ENCODE measurements at places on chromosomes 5 and 9.

- DNase-seq = no peak
Measured at GRCh38 chr5:18749763-18750162, 1115.5 kb downstream of the TAF11L14 start.

- peak; percentile 48 for DNase-seq
Measured at GRCh38 chr9:82382887-82383616, 394.5 kb downstream of the SPATA31D1 start.

- DNase-seq = no peak
Measured at GRCh38 chr5:93791518-93791972, 50.1 kb upstream of the POU5F2 start.

DNA sequence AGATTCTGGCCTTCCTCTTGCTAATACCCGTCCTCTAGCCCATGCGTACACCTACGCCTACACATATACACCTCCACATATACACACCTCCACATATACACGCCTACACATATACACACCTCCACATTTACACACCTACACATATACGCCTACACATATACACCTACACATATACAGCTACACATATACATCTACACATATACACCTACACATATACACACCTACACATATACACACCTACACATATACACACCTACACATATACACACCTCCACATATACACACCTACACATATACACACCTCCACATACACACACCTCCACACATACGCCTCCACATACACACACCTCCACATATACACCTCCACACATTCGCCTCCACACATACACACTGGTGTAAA is 27.2 kb downstream of the AK3 start:
- DNase-seq = no peak

- no peak for DNase-seq
Measured at GRCh38 chr9:137078701-137079400, 1.5 kb downstream of the UAP1L1 start.

DNA sequence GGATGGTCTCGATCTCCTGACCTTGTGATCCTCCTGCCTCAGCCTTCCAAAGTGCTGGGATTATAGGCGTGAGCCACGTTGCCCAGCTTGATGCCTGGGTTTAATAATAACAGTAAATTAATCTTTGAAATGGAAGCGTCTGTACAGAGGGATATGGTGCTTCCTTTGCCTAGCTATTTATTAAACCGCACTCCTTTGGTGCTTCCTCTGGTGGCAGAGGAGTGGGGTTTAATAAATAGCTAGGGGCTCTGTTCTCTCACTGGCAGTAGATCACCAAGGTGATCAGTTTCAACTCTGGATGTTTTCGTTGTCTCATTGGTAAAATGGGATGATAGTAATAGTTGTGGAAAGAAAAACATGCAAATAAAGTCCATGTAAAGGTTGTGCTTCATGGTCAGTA is 1122.5 kb upstream of the WWC1 start:
- no peak for DNase-seq

DNA sequence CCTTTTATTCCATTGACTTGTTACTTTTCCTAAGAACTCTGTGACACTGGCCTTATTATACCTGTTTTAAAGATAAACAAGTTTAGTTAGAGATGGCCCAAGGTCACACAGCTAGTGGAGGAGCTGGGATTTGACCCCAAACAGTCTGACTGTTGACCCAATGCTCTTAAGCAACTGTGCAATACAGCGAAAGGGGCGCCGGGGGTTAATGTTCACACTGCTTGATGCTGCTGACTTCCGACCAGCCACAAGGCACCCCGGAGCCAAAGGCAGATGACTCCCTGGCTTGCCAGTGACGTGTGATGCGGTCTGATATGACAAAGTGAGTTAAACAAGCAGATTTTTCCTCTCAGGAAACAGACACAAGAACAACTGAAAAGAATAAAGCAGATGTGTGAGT is 23.9 kb downstream of the PIK3R1 start:
- no peak for DNase-seq

DNA sequence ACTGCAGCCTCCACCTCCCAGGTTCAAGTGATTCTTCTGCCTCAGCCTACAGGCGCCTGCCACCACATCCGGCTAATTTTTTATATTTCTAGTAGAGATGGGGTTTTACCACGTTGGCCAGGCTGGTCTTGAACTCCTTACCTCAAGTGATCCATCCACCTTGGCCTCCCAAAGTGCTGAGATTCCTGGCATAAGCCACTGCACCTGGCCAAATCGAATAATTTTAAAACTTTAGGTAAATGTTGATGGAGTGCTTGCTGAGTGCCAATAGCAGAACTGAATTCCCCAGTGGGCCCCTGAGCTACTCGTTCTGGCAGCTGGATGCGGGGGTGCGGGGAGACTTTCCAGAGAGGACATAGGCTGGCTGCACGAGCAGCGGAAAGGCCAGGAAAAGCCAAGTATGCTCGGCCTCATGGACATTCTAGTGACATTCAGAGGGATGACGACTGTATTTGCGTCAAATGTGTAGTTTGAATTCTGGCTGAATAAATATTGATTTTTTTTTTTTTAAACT is 16.8 kb downstream of the TRAF2 start:
- no peak for DNase-seq

GRCh38 chr5:135537271-135537670 is 1.5 kb upstream of the NEUROG1 start:
- no peak for DNase-seq

GRCh38 chr5:160165137-160166068 is 46.2 kb upstream of the PWWP2A start:
- peak; percentile 37 for DNase-seq

DNA sequence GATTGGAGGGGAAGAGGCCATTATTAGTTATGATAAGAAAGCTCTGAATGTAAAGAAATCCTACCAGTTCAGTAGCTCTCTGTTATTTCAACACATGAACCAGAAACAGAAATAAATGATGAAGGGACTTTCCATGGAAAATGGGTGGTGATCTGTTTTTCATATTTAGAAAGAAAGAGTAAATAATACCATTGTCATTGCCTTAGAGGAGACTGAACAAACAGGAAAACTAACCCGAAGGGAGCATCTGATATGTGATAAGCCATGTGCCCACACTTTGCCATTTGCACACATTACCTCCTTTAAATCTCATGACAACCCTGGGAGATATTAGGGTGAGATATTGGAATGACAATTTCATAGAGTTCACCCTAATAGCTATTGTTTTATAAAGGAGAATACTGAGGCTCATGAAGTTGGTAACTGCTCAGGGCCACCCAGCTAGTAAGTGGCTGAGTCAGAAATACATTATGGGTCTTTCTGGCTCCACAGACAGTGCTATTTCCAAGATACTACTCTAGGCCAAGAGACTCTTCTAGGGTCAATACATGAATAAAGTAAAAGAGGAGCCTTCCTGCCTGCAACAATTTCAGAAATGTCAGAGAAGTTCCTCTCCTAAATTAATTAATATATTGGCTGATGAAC is 111.0 kb upstream of the SLIT3 start:
- no peak for DNase-seq

DNA sequence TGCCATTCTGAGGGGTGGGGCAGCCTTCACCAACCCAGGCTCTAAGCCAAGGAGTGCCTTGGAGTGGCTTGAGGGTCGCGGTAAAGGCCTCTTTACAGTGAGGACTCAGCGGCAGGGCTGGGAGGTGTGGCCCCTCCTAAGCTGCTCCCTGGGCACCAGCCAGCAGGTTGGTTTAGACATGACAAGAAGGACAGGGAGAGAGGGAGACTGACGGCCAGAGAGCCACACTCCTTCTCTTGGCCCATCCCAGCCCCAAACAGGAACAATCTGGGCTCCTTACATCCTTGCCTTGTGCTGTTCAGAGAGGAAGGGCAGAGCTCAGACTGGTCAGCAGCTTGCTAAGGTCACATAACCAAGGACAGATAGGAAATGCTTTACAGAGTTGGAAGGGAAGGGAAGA is 94.5 kb downstream of the LMX1B start:
- no peak for DNase-seq

DNA sequence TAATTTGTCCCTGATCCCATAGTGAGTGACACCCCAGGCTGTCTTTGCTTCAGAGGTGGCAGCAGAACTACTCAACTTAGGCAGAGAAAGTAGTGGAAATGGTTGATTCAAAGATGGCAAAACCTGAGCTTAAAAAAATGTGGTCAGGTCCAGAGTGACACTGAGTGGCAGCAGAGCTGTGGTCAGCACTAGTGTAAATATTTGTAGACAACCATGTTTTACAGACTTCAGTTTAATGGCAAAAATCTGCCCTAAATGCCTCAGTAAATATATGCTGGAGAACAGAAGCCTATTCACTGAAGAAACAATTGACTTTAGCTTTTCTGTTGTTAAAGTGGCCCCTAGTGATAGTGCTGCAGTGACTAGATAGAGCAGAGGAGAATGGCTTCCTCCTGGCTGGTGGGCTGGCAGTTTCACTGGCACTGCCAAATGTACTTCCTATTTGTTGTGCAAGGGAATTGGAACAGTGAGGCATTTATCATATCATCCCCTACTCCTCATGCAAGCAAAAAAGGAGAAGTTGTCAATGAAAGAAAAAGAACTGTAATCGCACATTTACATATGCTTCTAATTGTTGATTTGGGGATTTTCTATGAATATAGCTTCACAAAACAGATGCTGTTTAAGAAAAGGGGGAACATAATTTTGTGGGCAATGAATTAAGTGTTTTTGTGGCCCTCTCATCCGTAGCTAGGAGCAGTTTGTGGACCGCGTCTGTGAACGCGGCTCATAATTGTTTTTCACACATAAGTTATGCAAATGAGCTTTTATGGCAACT is 12.0 kb downstream of the PBX3 start:
- no peak for DNase-seq

GRCh38 chr5:9358961-9359685 is 186.8 kb downstream of the SEMA5A start:
- no peak for DNase-seq

DNA sequence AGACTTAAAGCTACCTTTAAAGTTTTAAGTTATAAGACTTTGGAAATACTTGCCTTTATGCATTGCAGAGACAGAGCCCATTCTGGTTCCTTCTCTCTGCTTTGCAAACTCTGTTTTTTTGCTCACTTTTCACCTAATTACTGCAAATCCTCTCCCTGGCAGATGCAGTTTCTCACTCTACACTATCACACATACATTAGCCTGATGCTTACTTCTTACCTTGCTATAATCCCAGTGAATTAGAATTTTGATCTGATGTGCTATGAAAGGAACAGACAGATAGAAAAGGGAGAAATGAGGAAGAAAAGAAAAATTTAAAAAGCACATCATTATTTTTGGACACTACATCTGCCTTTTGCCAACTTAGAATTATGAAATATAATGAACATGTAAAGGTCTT is 489.5 kb upstream of the EDIL3 start:
- no peak for DNase-seq

GRCh38 chr9:135045264-135045927 is 42.1 kb upstream of the OLFM1 start:
- DNase-seq = no peak

DNA sequence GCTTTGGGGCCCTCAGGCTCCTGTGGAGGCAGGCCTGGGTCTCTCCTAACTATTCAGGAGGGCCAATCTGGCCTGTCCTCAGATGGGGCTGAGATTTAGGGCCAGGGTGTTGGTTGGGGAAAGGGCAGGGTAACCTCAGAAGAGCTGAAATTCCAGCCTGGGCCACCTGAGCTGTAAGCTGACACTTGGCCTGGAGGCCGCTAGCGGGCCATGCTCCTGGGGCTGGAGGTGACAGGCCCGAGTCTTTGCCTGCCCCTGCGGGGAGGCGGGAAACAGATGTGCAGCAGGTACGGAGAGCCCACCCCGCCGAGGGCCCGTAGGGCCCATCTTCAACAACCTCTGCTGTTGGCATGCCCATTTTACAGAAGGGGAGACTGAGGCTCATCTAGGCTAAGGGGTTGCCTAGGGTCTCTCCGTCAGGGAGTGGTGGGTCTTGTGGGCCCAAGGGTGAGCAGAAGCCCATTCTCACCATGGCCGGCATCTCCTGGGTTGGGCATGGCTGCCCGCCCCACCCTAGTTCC is 69.5 kb downstream of the RXRA start:
- DNase-seq = no peak

- no peak for DNase-seq
Measured at GRCh38 chr9:121222524-121223171, 21.0 kb upstream of the RAB14 start.

- DNase-seq = peak; percentile 64
Measured at GRCh38 chr5:170434966-170435605, 45.9 kb upstream of the KCNMB1 start.

DNA sequence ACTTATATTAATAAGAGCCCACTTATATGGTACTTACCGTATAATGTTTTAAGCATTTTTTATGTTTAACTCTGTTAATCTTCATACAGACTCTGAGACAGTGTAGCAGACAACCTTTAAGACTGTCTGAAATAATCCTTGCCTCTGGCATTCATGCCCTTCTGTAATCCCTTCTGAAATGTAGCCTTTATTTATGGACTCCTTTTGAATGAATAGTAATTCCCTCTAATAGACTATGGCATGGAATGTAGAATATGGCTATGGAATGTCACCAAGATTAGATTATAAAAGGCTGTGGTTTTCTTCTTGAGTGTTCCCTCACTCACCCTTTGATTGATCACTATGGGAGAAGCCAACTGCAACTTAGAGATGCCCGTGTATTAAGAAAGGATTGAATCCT is 439.4 kb downstream of the SH3GL2 start:
- DNase-seq = no peak

GRCh38 chr5:173809014-173809413 is 79.1 kb upstream of the CPEB4 start:
- DNase-seq = no peak

DNA sequence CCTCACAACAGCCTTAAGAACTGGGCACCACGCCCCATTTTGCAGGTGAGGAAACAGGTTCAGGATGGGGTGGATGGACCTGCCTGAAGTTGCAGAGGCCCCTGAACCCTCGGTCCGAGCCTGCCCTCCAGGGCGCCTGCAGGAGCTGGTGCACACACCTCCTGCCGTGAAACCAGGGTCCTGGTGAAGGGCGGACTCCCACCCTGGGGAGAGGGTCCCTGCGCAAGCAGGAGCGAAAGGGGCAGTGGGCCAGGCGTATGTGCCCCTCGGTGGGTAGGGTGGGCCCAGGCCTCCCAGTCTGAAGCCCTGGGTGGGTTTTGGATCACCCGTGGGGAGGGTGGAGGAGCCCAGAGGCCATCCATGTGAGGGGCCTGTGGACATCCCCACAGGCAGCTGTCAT is 37.9 kb downstream of the HK3 start:
- DNase-seq = no peak

GRCh38 chr5:16456103-16456832 is 9.3 kb downstream of the ZNF622 start:
- DNase-seq = peak; percentile 76

DNA sequence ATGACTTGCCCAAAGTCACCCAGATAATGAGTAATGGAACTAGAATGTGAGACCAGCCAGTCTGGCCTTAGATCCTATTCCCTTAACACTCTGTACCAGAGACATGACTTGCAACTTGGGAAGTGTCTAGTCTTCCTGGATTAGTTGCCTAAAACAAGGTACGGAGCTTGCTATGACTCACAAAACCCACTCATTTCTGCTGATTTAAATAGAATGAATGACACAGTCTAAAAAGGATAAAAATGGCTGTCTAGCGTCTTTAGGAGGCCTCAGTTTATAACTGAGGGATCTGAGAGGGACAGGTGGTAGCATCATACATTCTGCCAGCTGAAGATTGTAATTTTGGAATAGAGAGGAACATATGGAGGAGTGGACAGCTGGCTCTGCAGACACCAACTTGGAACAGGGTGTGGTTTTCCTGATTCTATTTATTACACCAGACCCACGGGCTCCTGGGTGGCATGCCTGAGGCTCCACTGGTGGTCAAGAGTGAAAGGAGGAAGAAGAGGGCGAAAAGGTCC is 62.7 kb downstream of the ABLIM3 start:
- DNase-seq = no peak

Data from neuronal stem cell (in vitro differentiated cells).